Activated CD4-positive, alpha-beta T cell treated with anti-CD3 and anti-CD28 coated beads, Interleukin-2, amount 50 U/mL, for 24 hours (primary cell): ENCODE measurements at places on chromosomes 13 and 19.

DNA sequence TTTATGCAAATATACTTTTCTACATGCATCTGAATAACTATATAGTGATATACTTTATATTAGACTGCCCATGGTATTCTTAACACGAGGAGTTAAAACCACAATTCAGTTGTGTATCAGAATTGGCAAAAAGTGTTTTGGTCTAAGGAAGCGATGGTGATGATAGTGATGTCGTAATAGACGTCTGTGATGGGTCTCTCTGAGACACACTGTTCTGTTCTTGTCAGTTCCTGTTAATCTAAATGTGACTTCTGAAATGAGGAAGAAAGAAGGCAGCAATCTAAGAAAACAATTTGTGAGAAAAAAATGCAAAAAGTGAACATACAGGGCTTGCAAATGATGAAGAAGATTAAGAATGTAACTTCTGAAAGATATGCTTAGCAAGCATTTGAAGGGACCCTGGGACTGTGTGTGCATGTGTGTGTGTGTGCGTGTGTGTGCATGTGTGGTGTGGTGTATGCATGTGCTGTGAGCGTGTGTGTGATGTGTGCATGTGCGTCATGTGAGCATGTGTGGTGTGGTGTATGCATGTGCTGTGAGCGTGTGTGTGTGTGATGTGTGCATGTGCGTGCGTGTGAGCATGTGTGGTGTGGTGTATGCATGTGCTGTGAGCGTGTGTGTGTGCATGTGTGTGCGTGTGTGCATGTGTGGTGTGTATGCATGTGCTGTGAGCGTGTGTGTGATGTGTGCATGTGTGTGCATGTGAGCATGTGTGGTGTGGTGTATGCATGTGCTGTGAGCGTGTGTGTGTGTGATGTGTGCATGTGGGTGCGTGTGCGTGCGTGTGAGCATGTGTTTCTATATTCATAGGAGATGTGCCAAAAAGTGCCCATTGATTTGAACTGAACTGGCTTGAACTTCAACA lies 131.8 kb downstream of the IRS2 start:
- DNase-seq, result no peak

DNA sequence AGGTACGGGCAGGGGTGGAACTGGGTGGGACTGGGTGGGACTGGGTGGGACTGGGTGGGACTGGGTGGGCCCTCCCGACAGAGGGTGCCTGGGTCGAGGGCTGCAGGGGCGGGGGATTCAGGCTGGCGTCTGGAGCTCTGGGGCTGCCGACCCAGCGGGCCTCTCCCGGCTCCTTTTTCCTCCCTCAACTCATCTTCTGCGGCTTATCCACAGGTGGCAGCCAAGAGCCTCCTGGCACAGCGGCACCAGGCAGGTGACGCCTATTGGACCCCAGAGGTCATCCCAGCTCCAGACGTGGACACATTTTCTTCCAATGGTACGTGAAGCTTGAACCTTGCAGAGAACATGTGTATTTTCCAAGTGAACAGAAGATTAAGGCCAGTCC lies 533 bp downstream of the ZNF544 start:
- DNase-seq, result no peak

DNA sequence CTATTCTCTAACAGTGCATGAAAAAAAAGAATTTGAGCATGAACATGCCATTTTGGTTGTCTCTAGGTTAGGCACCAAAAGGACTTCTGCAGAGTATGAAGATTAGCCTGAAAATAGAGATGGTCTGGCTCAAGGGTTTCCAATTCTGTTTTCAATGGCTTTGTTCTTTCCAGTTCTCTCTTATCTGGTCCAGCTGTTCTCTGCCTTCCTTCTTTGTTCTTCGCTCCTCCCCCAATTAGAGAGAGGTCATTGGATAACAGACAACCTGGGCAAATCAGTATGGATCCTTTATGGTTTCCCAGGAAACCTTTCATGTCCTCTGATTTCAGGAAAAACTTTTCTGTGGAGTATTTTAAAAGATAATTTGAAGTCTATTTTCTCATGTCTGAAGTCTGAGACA lies 623.4 kb downstream of the PCDH17 start:
- no peak for DNase-seq

GRCh38 chr13:66139250-66139649 lies 1090.9 kb downstream of the PCDH9 start:
- no peak for DNase-seq

- no peak for DNase-seq
These were observed 6.3 kb upstream of the CEACAM21 start for GRCh38 chr19:41569481-41570150.

DNA sequence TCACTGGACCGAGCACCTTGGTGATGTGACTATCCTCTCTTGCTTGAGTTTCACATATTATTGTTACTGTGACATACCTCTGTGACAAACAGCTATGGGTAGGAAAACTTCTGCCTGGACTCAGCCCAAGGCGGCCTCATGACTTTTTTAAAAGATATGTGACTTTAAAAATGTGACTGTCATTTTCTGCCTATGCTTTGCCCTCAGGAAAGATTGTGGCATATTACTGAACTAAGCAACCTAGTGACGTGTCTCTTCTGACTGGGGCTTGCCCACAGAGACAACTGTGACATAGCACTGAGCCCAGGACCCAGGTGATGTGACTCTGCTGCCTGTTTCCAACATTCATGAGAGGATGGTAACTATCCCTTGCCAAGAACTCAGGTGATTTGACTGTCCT lies 84.8 kb downstream of the ZNF728 start:
- DNase-seq, result no peak

GRCh38 chr13:99911965-99912566 lies 59.5 kb downstream of the ZIC5 start:
- no peak for DNase-seq

DNA sequence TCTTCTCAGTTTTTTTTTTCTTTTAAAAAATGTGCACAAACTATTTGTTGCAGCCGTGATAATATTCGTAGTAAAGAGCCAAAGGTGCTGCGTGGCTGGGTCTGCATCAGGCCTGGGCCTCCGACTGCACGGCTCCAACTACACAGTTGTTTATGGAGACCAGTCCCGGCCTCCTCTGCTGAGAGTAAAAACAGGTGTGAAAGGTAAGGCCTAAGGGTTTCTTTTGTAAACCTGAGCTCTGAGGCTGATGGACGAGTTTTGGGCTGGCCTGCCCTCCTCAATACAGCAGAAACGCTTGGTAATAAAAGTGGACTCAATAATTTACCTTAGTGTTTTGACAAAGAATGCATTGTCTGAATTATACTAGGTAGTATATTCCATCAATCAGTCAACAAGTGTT lies 3.9 kb downstream of the MBNL2 start:
- DNase-seq, result no peak

- DNase-seq, result peak; percentile 52
These were observed 892 bp downstream of the TRIR start for GRCh38 chr19:12733369-12734214.

GRCh38 chr19:3721131-3721886 lies 13.1 kb downstream of the TJP3 start:
- DNase-seq, result peak; percentile 78

- no peak for DNase-seq
These were observed 1691.7 kb upstream of the PCDH20 start for GRCh38 chr13:63107179-63107943.

DNA sequence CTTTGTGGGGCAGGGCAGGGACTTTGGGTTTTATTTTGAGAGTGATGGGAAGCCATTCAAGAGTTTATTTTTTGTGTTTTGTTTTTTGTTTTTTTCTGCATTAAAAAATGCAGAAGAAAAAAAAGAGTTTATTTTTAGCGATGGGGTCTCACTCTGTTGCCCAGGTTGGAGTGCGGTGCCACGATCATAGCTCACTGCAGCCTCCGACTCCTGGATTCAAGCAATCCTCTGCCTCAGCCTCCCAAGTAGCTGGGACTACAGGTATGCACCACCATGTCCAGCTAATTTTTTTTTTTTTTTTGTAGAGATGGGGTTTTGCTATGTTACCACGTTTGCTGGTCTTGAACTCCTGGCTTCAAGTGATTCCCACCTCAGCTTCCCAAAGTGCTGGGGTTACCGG lies 12.5 kb upstream of the CA11 start:
- no peak for DNase-seq

DNA sequence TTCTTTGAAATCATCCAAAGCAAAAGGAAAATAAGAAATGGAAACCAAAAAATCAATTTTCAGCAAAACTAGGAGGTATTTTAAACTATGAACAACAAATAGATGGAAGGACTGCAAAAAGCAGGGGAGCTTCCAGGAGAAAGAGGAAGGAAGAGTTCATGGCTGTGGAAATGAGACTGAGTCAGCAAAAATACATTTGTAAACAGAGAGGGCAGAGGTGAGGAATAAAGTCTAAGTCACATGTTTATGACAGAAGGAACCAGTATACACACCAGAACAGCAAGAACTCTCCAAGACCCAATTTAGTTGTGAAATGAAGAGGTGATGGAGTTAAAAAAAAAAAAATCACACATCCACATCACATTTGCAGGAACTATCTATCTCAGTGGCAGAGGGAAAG lies 69.6 kb downstream of the RNASEH2B start:
- DNase-seq, result no peak
